NCI-H1105 (cell line): ENCODE measurements at places on chromosomes 12 and 14.

- DNase-seq, result no peak
Observed at GRCh38 chr12:104006929-104007328, 41.3 kb downstream of the TDG start.

DNA sequence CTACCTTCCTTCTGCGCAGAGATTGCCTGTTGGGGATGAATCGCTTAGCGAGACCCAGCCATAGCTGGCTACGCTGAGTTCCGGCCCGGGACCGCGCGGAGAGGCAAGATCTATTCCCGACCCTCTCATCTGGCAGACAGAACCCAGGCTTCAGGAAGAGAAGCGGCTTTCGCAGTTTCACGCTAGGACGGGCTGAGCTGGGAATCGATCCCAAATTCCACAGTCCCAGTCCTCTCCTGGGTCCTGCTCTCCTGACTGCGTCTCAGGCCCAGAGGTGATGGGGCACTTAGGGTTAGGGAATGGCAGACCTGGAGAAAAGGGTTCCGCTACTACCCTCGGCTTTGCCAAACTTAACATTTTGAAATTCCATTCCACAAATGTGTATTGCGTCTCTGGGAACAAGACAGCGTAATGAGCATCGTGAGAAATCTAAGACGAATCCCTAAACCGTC is 2.8 kb downstream of the PTPN21 start:
- DNase-seq, result no peak

DNA sequence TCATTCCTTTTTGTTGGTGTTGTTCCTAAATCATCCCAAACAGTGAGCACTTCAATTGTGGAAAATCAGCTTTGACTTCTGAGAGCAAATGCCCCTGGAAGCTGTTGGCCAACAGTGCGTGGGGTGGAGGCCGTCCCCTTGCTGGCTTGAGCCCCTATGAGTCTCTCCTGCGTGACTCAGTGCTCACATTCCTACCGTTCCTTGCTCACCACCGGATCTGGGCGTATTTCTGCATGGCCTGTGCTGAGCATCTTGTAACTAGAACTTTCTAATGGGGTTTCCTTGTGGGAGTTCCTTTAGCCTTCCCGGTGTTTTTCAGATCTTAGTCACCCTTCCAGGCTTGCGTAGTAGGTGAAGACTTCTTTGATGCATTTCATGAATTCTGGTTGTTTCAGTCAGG is 14.7 kb downstream of the SERPINA1 start:
- DNase-seq, result no peak

GRCh38 chr14:94572637-94573303 is 8.5 kb upstream of the SERPINA5 start:
- DNase-seq, result no peak

GRCh38 chr12:91272461-91273063 is 89.9 kb upstream of the DCN start:
- DNase-seq, result no peak

- DNase-seq, result no peak
Observed at GRCh38 chr12:113086249-113087164, 30.0 kb downstream of the DTX1 start.

DNA sequence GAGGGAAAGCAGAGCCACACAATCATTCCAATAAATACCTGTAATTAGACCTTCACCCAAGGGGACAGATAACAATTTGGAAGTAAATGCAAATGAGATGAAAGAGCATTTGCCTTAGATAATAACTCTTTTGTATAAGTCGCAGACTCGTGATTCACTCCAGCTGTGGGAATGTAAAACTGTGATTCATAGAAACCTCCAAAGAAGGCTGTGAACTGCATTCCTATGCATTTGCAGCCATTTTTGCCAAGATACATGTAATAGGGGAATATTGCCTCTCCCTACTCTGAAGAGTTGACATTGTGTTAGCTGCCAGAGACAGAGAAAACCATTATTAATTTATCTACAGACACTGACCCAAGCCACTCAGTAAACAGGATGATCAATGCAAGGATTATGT is 181.9 kb upstream of the ARHGAP5 start:
- DNase-seq, result no peak

GRCh38 chr14:95156161-95157047 is 925 bp downstream of the DICER1 start:
- no peak for DNase-seq

GRCh38 chr12:39440101-39440500 is 2.8 kb downstream of the KIF21A start:
- DNase-seq, result no peak

- no peak for DNase-seq
Observed at GRCh38 chr12:103652808-103653207, 65.7 kb downstream of the STAB2 start.

- no peak for DNase-seq
Observed at GRCh38 chr14:105465209-105466031, 9.2 kb upstream of the CRIP2 start.

DNA sequence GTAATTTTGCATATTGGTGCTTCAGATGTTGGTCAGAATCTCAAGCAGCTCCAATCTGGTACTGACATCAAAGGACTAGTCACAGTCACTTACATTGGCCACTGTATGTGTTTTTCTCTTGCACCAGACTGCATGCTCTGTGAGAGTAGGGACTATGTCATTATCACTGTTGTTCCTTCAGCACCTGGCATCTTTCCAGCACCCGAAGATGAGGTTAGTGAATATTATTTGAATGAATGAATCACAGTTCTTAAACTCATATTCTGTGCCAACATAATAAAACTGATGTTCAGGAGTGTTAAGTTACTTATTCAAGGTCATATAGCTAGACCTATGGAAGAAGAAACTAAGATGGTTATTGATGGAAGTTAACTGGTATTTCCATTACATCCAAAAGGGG is 204.5 kb upstream of the TBX3 start:
- DNase-seq, result no peak

DNA sequence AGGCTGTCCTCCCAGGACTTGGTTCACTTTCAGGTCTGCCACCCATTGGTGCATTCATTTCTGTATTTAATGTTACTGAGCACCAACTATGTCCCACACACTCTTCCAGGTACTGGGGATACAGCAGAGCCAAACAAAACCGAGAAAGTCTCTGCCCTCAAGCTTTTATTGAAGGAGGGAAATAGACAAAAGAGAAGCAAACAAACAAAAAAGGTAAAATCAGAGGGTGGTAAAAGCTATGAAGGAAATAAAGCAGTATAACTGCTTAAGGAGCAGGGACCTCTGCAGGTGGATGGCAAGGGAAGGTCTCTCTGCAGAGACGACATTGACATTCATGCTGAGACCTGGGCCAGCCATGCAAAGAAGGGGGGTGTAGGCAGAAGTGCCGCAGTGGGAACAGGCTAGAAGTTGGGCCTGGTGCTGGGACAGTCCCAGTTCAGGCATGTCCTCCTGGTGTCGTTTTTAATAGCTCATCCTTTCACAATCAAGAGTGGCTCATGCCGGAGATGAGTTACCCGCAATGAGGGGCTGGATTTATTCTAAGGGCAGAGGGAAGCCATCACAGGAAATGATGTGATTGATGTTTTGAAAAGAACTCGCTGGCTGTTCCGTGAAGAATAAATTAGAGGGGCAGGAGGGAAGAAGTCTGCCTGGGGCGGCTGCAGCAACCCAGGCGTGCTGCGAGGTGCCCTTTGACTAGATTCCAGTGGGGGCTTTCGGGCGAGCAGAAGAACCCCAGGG is 72.8 kb downstream of the IRF2BPL start:
- no peak for DNase-seq

DNA sequence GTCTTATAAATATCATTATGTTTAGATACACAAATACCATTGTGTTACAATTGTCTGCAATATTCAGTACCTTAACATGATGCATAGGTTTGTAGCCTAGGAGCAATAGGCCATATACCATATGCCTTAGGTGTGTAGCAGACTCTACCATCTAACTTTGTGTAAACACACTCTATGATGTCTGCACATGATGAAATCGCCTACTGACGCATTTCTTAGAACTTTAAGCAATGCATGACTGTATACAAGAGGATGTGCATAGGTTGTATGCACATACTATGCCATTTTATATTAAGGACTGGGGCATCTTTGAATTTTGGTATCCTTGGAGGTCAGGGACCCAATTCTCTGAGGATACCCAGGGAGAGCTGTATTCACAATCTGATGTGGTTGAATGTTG is 10.1 kb upstream of the BTG1 start:
- no peak for DNase-seq

DNA sequence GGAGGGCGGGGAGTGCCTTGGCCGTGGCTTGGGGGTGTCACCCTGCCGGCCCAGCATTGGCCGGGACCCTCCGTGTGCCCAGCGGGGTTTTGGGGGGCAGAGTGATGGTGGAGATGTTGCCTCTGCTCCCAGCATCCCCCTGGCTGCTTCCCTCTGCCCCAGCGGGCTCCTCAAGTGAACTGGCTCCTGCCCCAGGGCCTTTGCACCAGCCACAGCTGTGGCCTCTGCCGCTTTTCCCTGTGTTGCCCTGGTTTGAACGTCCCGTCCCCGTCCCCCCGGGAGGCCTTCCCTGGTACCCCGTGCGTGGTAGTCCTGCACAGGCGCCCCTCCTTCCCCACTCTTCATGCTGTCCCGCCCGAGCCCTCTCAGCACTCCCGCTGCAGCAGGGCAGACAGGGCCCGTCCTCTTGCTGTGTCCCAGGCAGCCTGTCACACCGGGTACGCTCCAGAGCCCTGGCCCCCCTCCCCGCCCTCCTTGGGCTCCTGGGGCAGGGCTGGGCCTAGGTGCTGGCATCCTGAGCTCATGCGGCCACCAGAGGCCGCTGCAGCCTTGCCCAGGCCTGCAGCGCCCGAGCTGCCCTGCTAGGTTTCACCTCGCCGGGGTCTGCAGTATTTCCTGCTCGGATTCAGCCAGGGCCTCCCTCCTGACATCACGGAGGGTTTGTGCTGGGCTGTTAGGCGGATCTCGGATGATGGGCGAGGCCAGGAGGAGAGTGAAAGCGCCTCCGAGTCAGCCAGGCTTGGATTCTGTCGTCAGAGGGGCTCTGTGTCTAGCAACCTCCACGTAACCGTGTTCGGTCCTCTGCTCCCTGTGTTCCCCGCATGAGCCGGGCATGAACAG is 9.5 kb downstream of the NOC4L start:
- peak; percentile 79 for DNase-seq

- no peak for DNase-seq
Observed at GRCh38 chr14:34966413-34966812, 16.4 kb upstream of the SRP54 start.

DNA sequence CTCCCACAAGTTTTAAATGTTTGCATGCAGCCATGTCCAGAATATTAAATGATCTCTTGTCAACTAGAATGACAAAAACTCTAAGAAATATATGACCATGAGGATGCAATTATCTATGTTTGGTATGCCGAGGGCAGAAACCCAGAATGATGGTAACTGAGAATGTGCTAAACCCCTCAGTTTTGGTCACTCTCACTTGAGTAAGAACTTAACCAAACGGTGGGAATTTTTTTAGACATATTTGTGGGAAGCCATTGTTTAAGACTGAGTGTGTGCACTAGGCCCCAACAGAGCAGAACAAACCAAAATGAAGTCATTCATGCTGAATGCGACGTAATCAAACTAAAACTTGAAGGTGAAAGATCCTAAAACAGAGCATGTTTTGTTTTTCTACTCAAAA is 1927.9 kb upstream of the SEL1L start:
- no peak for DNase-seq

DNA sequence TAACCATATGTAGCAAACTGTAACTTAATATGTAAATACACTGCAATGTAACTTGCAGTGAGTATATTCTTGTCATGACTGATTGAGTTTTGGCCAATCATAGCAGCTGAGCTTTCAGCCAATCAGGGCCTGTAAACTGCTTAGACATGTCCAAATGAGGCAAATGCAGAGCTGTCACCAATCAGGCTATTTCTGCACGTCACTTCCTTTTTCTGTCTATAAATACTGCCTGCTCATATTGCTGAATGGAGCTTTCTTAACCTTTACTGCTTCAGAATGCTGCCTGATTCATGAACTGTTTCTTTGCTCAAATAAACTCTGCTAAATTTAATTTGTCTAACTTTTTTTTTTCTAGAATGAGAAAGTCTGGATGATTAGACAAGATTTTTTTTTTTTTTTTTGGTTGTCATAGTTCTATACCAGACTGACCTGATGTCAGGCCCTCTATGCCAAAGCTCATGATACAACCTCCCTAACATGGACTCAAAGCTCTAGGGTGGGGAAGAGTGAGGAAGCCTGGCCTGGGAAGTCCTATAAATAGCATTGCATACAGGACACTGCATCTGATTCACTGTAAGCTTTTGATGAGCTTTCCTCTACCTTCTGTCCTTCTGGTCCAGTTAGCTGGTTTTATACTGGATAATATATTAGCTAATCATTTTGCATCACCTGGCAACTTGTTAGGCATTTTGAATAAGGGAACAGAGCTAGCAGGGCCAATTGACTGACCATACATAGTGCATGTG is 12.0 kb downstream of the MGP start:
- no peak for DNase-seq

- DNase-seq, result no peak
Observed at GRCh38 chr14:97021571-97022168, 224.5 kb downstream of the VRK1 start.

GRCh38 chr12:4789776-4790175 is 69.6 kb downstream of the GALNT8 start:
- no peak for DNase-seq

DNA sequence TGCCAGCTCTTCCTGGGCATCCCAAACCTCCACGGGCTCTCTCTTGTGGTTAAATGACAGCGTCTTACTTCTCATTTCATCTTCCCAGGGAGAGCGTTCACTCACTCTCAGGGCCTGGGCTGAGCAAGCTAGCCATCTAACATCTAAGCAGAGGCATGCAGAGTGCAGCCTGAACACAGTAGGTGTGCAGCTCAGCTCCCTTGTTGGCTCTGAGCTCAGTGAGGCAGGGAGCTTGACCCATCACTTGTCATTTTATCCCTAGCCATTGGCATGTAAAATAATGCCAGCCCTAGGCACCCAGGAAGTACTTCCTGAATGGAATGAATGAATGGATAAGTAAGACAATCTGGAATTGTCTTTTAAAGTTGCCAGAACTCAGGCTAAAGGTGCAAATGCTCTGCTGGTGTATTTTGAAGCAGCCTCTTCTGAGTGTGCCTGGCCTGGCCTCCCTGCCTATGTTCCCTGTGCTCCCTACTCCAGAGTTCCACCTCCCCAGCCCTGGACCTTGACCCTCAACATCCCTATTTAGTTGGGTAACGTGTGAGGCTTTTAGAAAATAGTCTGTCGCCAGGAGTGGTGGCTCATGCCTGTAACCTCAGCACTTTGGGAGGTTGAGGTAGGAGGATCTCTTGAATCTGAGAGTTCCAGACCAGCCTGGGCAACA is 9.5 kb upstream of the MEG3 start:
- no peak for DNase-seq

DNA sequence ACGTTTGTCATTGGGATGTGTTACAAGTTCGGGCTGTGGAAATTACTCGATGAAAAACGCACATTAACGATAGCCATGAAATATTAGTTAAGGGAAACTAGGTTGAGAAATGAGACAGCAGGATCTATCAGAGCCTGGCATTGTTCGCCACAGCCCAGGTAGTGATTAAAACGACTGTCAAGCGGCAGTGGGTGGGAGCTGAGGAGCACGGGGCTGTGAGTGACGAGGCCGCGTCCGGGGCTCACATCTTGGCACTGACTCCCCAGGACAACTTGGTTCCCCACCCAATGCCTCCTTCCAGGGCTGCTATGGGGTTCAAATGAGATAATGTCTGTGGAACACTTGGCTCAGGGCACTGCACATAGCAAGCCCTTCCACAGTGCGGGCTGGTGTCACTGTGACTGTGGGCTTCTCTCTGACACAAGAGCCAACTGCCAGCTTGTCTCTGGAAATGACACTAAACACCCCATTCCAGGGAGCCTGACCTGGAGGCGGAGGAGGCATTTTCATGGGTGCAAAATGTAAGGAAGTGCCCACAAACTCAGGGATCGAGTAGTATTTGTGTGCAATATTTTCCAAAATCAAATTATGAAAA is 19.3 kb downstream of the MMAB start:
- no peak for DNase-seq
